Activated CD4-positive, alpha-beta T cell treated with anti-CD3 and anti-CD28 coated beads, Interleukin-2, amount 10 ng/mL, durations not matched to agents 7 days and 5 days (primary cell): ENCODE measurements at places on chromosomes 7 and 10.

DNA sequence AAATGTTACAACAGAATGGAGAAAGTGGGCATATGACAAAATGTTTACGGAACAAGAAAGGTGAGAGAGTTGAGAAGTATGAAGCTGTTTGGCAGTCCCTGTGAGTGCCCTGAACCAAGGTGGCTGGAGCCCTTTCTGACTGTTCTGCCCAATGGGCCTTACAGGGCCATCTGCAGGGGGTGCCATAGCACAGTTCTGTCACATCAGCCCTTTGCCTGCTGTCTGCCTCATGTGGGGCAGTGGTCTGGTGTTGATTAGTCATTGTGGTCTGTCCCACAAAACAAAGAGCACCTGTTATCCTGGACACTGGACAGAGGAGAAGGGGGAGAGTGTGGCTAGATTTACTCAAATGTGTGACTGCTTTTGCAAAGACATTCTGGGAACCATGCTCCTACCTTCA lies 51.5 kb upstream of the OSBPL3 start:
- DNase-seq, result no peak

DNA sequence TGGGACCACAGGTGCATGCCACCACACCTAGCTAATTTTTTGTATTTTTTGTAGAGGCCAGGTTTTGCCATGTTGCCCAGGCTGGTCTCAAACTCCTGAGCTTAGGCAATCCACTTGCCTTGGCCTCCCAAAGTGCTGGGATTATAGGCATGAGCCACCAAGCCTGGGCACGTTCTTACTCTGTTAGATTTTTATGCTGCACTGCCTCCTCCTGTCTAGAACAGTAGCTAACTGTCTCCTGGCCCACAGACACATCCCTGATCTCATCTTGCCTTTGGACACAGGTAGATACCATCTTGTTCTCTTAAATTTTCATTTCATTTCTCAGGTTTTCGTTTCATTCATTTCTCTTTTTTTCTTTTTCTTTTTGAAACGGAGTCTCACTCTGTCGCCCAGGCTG lies 41.1 kb downstream of the BLVRA start:
- no peak for DNase-seq

- no peak for DNase-seq
Observed at GRCh38 chr10:5428133-5428532, 15.8 kb downstream of the NET1 start.

DNA sequence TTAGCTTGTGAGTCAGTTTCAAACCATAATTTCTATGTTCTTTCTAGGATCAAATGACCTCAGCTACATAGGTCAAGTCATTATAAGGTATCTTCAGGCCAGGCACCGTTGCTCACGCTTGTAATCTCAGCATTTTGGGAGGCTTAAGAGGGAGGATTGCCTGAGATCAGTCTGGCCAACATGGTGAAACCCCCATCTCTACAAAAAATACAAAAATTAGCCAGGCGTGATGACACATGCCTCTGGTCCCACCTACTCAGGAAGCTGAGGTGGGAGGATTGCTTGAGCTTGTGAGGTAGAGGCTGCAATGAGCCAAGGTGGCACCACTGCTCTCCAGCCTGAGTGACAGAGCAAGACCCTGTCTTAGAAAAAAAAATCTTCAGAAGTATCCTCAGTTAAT lies 362.3 kb downstream of the GATA3 start:
- DNase-seq, result no peak

DNA sequence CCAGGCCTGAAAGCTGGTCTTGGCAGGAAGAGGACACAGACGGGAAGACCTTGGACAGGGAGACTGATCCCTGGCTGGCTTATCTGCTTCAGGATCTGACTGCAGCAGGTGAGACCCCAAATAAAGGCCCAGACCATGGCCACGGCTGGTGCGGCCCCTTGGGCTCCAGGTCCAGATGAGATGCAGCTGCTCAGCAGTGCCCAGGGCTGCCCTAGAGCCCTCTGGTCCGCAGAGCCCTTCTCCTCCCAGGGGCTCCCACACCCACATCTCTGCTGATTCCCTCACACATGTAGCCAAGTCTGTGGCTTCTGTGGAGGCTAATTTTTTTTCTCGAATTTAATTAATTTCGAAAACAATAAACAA lies 46.3 kb downstream of the VIPR2 start:
- no peak for DNase-seq

- no peak for DNase-seq
Observed at GRCh38 chr7:45586542-45587520, 12.7 kb downstream of the ADCY1 start.

DNA sequence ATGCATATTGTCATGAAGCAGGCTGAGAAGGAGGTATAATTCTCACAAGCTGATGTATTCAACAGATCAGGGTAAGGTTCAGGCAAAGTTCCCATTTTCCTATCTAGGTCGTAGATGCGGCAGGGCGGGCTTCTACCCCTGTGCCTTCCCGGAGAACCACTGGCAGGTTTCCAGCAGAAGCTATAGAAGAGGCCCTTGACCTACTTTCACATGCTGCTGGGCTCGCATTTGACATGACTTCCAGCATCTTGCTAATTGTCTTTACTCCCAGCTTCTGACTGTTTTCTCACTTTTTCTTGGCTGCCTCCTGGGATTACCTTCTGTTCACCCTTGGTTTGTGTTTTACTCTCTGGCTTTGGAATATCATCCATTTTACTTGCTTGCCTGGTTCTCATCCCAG lies 32.6 kb upstream of the ORC5 start:
- no peak for DNase-seq

DNA sequence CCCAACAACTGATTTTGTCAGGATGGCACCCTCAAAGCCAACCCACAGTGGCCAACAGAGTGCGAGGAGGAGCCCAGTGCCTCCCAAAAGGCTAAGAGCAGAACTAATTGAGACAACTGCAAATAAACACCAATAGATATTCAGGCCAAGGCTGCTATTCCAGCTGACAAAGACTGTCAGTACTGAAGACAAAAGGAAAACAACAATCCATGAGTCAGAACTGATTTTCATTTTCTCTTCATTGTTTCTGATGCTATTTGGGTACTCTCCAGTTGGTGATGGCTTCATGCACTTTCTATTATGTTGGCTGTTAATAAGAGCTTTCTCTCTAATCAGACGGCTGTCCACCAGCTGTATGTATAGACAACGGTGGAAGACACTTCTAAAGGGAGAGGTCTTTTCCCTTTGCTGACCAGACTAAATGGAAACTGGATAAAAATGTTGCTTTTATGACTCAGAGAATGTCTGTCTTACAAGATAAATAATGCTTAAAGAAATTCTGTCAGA lies 515.9 kb downstream of the PARD3 start:
- no peak for DNase-seq

DNA sequence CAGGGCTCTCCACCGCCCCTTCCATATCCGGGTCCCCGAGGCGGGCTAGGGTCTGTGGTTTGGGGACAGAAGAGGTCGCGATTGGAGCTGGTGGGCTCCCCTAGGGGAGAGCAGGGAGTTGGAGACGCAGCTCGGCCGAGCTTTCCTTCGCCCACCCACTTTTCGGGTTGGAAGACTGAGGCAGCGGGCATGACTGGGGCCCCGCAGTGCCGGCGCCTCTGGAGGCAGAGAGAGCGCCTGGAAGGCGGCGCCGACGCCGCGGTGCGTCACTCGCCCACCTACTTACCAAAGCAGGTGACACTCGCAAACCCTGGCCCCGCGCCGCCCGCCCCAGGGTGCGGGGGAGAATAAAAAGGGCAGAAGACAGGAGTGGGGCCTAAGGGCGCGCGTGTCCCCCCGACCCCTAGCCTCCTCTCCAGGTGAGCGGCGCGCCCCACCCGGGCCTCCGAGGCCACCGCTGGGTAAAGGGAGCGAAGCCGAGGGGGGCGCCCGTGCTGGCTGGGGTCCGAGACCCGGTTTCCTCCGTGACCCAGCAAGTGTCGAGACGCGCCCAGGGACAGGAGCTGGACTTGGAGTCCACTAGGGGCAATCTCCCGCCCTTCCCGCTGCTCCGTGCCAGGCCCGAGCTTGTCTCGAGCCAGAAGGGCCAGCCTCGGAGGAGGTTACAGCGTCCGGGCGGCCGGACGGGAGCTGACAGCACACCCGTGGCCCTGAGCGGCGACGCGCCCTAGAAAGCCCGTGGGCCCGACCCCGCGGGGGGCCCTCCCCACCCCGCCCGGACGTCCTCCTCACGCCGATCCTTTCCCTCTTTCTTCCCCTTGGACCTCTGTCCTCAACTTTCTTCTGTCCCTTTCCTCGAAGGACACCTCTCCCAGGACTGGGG lies 34.4 kb upstream of the GRID1 start:
- DNase-seq, result peak; percentile 62

- DNase-seq, result no peak
Observed at GRCh38 chr7:151736403-151736909, 140.5 kb downstream of the PRKAG2 start.

DNA sequence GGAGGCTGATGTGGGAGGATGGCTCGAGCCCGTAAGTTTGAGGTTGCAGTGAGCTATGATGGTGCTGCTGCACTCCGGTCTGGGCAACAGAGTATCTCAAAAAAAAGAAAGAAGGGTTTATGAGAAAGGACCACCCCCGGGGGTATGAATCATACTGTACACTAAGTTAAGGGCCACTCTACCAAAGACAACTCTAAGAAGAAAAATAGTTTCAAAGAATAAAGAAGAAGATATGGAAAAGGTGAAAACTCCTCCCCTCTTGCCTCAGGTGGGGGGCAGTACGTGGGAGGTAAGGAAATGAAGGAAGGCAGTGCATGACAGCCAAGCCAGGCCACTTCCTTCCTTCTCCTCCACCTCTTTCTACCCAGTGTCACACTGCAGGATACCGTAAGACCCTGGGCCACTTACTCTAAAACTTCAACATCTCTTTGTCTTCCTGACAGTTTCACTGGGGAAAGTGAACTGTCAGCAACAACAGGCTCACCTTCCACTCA lies 61.3 kb downstream of the PIP4K2A start:
- DNase-seq, result peak; percentile 36

DNA sequence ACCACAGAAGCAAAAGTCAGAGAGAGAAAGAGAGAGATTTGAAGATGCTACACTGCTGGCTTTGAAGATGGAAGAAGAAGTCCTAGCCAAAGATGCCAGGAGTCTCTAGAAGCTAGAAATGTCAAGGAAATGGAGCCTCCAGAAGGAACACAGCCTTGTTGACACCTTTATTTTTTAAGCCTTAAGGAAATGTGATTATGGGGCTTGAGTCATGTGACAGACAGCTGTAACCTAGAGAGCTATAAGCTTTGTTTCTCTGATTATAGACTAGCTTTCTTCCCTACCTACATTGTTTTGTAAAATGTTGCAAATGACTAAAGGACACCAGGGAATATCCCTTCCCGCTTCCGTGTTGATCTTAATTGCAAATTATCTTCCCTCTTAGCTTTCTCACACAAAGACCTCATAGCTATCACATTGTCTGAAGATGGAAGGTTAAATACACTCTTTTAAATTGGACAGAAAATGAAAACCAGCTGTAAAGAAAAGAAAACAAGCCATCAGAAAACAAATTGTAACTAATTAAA lies 199.9 kb downstream of the ARHGAP12 start:
- DNase-seq, result no peak

GRCh38 chr10:129764011-129764900 lies 199.8 kb downstream of the EBF3 start:
- DNase-seq, result no peak

DNA sequence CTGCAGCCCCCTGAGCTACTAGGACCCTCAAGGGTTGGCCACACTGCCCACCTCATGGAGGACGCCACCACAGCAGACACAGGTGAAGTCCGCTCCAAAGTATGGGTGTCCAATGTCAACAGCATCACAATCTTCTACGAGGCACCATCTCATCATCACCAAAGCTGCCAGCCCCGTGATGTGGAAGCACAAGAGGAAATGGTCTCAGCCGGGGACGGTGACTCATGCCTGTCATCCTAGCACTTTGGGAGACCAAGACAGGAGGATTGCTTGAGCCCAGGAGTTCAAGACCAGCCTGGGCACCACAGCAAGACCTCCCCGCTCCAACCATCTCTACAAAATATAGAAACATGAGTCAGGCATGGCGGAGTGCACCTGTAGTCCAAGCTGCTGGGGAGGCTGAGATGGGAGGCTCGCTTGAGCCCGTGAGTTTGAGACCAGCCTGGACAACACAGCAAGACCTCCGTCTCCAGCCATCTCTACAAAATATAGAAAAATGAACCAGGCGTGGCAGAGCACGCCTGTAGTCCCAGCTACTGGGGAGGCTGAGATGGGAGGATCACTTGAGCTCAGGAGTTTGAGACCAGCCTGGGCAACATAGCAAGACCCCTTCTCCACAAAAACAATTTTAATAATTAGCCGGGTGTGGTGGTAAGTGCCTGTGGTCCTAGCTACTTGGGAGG lies 48.8 kb upstream of the MYL10 start:
- no peak for DNase-seq

- DNase-seq, result no peak
Observed at GRCh38 chr10:60846173-60846572, 67.9 kb downstream of the CDK1 start.

DNA sequence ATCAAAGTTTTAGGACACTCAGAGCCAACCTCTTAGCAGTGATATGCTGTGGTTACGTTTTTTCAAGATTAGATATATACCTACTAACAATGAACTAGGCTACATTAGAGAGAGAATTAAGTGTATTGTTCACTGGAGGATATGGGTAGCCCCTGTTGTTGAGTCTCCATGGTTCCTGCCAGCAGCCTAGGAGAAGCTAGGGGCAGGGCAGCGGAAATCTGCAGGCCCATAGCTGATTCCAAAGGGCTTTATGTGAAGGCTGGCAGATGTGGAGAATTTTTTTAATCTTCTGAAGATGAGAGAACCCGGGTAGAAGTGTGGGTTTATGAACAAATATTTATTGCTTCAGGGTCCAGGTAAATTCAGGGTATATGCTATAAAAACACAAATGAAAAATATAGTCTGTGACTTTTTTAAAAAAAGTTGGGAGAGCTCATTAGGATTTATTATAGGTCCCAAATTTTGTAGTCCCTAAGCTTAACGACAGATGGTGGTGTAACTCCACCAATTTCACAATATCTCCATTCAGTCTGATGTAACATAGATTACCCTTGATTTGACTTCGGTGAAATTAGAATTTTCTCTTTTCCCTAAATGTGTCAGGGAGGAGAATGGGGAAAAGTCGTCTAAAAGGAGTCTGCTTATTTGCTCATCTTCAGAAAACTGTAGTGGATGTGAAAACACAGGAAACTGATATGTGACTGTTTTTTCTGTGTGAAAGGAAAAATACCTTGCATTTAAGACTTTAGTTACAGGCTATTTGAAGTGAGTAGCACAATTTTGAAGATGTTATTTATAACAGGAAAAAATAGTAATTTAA lies 163.0 kb upstream of the PPP1R3A start:
- no peak for DNase-seq

DNA sequence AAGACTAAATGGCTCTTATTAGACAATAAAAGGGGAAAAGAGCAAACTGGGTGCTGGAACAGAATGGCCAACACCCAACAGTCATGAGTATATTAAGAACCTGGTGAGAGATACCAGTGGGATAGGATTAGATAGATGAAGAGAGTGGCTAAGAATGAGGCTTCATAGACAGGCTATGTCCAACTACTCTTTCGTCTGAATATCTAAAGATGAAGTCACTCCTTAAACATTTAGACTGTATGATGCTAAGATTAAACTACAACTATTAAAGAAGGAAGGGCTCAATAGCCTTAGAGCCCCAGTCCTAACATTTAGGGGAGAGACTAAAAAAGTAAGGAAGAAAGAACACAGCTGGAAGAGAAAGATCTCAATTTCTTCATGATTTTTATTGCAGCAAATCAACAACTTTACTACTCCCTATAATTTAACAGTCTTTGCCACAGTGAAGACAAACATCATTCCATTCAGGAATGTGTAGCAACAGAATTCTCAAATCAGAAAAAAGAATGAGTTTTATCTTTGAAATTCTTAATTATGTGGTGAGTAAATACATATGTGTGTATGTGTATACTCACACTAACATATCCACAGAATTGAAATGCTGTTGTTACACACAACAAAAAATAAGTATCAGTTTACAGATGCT lies 45.6 kb downstream of the CACNA2D1 start:
- no peak for DNase-seq

- peak; percentile 80 for DNase-seq
Observed at GRCh38 chr10:102644646-102645387, 538 bp downstream of the TRIM8 start.
